Tibial artery (tissue), 4 donors: ENCODE measurements at places on chromosomes 7 and 10.

DNA sequence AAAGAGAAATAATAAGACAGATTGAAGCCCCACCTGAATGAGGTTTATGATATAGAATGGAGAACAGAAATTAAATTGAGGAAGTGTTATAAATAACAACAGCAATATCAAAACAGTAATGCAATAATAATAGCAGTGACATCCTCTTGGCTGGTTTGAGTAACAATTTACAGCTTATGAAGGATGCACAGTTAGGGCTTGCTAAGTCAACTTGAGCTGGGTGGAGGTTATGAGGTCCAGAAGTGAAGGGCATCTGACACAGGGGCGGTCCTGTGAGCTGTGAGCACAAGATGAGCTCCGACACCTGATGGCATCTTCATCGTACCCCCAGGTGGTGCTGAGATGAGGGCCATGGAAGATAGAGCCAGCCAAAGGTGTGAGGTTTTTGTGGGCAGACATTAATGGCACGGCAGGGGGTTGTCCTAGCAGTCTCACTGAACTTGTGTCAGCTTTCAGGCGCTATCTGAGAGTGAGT is 30.5 kb downstream of the ARHGAP22 start:
- no peak for DNase-seq

- no peak for DNase-seq
Observed at GRCh38 chr10:36236341-36236740, 594.2 kb upstream of the FZD8 start.

DNA sequence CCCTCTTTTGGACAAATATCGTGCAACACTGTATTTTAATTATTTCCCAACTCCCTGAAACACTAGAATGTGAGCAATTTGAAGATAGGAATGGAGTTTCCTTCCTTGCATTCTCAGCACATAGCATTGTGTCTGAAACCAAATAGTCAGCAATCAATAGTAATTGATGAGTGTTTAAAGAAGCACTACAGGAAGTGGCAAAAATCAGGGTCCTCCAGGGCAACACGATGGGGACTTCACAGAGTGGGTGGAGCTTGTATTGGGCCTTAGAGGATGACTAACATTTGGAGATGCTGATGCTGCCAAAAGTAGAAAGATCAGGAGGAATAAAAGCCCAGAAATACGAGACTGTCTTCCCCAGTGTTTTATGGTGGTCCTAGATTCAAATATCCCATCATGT is 94.9 kb downstream of the NPSR1 start:
- no peak for DNase-seq

DNA sequence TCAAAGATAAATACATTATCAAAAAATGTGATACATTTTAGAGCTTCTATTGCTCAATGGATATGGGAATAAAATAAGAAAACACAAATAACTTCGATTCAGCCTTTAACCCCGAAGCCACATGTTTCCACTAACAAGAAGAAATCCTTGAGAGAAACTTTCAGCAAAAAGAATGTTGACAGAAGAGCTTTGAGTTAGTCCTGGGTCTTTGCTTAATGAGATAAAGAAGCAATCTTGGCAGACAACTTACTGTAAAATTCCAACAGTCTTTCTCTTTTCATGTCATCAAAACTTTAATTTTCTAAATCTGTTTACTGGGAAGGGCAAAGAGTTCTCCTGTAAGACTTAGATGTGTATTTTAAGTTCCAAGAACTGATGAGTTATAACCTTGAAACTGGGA is 810.2 kb downstream of the CNTNAP2 start:
- DNase-seq: no peak

DNA sequence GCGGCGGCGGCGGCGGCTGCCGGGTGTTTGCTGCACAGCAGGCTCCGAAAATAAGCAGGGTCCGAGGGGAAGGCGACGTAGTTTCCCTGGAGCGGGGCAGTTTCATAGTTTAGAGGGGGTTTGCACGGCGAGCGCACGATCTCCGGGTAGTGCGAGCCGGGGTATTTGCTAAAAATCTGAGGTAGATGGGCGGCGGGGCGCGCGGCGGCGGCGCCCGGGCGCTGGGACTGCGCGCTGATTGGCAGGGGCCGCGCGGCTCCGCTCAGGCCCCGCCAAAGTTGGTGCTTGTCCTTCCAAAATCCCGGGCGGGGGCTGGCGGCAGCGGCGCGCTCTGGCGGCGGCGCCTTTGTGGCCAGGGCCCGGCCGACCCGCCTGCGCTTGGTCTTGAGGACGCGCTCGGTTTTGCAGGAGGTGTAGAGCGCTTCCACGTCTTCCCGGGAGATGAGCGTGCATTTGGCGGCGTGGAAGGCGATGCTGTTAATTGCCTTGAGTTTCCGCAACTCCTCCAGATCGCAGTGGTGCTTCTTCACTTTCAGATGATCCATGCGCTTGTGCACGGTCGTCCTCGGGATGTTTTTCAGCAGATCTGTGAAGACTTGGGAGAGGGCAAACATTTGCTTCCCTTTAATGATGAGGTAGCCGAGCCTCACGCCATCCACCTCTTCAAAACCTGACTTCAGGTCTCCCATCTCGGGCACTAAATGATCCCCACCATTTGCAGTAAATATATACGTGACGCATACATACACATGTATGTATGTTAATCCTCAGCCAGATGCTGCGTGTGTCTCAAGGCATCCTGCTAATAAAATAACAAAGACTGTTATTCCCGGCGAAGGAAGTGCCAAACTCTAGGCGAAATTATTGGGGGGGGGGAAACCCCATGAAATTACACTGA is 8.1 kb downstream of the SKIDA1 start:
- DNase-seq: peak; percentile 69

- DNase-seq: no peak
Observed at GRCh38 chr10:79314761-79315601, 32.3 kb upstream of the PPIF start.

DNA sequence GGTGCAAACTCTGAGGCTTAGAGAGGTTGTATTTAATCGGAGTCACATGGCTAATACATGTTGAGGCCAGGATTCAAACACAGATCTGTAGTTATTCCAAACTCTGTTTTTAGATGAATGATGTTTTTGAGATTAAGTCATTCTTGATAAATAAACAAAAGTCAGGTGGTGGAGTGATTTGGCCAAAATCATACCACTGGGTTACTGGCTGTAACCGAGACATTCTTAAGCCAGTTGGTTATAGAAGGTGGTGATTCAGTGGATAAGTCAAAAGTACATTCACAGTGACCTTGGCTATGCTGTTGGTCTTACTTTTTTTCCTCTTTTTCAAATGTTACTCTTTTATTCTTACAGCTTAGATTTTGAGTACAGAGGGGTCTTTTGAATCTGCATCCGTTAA is 361.4 kb downstream of the KIF20B start:
- DNase-seq: no peak

GRCh38 chr7:104123786-104124185 is 84.0 kb downstream of the ORC5 start:
- DNase-seq: no peak

- DNase-seq: no peak
Observed at GRCh38 chr10:125482108-125482507, 200.9 kb downstream of the TEX36 start.

DNA sequence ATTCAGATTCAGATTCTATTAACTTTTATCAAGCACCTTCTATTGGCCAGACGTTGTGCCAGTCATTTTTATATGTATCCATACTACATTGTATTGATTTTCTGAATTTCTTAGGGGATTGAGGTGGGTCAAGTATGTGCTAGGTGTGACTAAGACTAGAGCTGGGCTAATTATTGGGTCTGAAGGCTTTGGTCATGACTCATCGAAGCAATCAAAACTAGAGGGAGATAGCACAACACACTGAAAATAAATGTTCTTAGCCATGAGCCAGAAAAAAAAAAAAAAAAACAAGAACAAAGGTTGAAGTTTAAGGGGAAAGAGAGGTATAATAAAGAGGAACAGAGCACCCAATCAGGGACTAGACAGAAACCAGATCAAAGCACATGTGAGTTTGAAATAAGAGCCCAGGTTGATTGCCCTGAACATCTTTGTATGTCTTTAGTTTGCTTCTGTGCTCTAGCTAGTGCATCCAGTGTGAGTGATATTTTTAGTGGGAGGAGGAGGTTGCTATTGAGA is 171.6 kb upstream of the FOXP2 start:
- DNase-seq: no peak

DNA sequence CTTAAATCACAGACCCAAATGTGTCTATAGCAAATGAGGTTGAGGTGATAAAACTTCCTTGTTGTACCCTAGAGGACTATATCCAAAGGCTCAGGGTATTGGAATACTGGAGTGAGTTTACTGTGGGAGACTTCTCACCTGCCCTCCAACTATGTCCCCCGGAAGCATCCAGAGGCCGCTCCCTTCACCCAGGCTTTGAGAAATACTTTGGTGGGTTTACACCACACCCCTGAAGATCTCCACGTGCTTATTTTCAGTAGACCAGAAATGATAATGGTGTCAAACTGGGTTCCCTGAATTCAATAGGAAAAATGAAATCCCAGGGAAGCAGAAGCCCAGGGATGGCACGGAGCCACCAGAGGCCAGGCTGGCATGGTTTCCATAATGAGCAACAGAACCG is 31.3 kb upstream of the NANOS1 start:
- no peak for DNase-seq

DNA sequence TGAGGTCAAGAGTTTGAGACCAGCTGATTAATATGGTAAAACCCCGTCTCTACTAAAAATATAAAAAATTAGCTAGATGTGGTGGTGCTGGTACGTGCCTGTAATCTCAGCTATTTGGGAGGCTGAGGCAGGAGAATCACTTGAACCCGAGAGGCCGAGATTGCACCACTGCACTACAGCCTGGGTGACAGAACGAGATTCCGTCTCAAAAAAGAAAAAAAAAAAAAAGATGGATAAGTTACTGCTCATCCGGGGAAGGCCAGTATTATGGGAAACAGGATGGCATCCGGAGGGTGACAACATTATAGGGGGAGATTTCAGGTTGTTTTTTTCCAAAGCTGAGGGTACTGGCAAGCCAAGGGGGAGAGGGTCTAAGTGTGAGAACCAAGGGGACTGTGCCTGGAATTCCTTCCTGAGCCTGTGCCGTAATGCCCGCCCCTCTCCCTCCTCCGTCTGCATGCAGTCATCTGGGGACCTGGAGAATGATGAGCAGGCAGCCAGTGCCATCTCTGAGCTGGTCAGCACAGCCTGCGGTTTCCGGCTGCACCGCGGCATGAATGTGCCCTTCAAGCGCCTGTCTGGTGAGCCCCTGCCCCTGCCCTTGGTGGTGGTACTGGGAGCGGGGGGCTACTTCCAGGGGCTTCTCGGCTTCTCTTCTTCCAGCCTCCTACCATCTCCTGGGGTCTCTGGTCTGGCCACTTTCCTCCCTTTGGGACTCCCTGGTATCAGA is 4.4 kb downstream of the LAMTOR4 start:
- no peak for DNase-seq

DNA sequence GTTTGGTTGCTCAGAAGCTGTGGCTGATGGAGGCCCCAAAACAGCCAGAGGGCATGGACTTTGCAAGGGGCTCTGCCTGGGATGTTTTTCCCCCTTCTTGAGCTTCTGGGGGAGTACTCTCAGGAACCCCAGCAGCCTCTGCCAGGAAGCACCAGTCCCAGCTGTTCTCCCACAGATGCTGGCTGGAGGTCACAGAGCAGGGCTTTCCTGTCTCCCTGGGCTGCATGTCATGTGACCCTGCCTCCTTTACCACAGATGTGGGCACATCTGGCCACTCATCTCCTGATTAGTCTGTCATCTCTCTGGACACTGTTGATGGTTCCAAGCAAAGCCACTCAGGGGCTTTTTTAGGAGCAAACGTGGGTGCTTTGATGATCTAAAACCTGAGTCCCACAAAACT is 136.7 kb downstream of the NEURL1 start:
- DNase-seq: no peak
